ENCODE measurements at places on chromosomes 5 and 9.

- no peak for DNase-seq
Observed at GRCh38 chr5:110346893-110347358, 379.5 kb downstream of the TMEM232 start.

GRCh38 chr5:95221234-95221633 lies 63.7 kb downstream of the MCTP1 start:
- no peak for DNase-seq

GRCh38 chr5:6491196-6491918 lies 42.7 kb downstream of the UBE2QL1 start:
- DNase-seq: no peak

DNA sequence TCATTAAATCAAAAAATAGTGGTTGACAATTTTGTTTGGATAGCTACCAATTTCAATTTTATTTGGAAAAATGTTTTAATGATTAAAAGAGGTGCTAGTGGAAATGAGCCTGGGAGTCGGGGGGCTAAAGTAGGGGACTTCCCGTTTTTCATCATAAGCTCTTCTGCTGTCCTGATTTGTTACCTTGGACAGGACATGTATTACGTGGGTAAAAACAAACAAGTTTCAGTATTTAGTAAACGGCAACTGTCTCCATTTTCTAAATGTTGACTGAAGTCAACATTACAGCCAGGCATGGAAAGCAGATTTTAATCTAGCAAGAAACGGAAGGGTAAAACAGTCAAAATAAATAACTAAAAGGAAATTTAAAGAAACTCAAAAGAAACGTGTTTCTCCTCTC lies 212.3 kb upstream of the GRAMD2B start:
- no peak for DNase-seq

DNA sequence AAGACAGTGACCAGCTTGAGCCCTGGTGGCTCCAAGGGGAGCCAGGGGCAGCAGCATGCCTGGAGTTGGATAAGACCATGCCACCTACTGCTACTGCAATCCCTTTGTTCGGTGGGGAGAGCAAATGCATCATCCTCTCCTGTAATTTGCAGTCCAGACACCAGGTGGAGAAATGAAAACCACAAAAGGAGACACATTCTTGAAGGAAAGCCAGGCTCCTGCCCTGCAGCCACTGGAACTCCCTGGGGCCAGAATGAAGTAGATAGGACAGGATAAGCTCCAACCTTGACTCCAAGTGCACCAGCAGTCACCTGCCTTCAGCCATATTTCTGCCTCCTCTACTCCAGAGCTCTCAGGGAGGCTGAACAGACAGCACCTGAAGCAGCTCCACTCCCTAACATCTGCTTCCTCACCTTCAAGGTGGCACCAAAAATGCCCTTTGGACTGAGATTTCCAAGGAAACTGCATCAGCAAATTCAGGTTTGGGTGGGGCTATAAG lies 65.1 kb upstream of the IQGAP2 start:
- no peak for DNase-seq

- no peak for DNase-seq
Observed at GRCh38 chr5:31992377-31992776, 181.7 kb downstream of the GOLPH3 start.

GRCh38 chr5:145510769-145511168 lies 324.4 kb downstream of the PRELID2 start:
- no peak for DNase-seq

DNA sequence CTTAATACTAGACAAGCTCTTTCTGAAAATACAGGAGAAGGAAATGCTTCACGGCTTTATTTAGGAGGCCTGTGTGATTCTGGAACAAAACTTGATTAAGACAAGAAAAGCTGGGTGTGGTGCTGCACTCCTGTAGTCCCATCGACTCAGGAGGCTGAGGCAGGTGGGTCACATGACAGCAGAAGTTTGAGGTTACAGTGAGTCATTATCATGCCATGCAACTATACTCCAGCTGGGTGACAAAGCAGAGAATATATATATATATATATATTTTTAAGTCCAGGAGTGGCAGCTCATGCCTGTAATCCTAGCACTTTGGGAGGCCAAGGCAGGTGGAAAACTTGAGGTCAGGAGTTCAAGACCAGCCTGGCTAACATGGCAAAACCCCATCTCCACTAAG lies 33.1 kb upstream of the SPIN1 start:
- DNase-seq: no peak

DNA sequence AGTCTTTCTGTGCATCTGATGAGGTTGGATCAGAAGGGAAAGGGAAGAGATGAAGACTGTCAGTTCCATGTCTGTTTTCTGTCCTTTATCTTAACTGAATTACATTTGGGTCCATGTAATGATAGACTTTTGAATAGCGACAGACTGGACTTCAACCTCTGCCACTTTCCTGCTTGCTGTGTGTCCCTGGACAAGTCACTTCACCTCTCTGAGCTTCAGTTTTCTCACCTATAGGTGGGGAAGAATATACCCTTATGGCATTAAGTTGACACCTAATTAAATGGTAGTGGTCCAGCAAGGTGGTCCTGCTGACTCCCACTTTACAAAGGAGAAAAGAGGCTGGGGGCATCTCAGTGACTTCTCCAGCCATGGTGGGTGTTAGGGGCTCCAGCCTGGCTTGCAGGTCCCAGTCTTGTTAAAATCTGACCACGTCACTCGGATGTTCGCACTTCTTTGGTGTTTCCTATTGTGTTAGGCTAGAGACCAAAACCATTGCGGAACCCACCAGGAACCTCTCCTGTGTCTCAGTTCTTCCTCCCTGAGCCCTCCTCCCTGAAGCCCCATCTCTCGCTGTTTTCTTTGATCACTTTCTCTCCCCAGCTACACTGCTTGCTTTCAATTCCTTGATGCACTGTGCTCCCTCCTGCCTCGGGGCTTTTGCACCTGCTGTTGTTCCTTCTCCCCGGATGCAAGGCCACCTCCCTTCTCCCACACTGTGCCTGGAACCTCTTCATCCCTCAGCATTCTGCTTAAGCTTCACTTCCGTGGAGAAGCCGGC lies 256.5 kb downstream of the NSG2 start:
- DNase-seq: no peak

- no peak for DNase-seq
Observed at GRCh38 chr5:57658018-57658417, 175.4 kb upstream of the ACTBL2 start.

GRCh38 chr5:124034963-124035362 lies 523.0 kb downstream of the CSNK1G3 start:
- DNase-seq: no peak

- peak; percentile 5 for DNase-seq
Observed at GRCh38 chr5:149371296-149371962, 7.7 kb downstream of the IL17B start.

DNA sequence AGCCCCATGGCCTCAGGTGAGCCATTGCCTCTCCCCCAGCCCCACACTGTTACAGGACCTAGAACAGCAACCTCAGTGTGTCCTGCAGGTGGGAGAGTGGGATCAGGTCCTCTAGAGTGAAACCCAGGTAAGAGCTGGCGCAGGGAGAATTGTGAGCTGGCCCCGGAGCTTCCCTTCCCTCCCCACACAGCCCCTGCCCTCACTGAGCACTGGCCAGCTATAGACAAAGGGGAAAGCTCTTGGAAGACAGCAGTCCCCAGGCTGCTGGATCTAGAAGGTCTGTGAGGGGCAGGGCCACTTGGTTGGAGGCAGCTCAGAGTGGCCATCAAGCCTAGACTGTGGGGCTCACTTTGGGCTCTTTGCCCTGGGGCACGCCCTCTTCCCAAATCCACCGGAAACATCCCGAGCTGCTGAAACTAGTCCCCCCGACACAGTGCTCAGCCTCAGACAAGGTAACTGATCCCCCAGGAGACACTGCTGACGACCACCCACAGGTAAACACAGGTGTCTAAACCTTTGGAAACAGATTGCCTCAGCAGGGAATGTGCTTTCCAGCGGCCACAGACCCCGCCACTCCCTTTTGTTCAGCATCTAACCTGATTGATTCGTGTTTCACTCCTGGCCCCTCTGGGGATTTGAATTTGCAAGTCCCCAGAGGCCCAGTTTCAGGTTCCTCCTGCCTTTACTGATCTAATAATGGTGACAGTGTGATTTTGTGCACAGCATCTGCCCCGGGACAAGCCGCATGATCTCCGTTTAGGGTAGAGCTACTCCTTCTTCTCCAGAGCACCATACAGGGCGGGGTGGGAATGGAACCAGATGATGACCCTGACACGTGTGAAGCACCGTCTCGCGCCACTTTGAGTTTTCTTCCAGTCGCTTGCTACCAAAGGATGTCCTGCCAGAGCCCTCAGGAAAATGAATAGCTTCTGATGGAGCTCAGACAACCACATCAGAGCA lies 42.2 kb upstream of the ADAMTS2 start:
- no peak for DNase-seq

- DNase-seq: no peak
Observed at GRCh38 chr5:78076351-78076750, 218.1 kb downstream of the AP3B1 start.

- no peak for DNase-seq
Observed at GRCh38 chr9:26331223-26331622, 561.4 kb downstream of the CAAP1 start.

- DNase-seq: no peak
Observed at GRCh38 chr9:86721843-86722705, 225.2 kb downstream of the GAS1 start.

DNA sequence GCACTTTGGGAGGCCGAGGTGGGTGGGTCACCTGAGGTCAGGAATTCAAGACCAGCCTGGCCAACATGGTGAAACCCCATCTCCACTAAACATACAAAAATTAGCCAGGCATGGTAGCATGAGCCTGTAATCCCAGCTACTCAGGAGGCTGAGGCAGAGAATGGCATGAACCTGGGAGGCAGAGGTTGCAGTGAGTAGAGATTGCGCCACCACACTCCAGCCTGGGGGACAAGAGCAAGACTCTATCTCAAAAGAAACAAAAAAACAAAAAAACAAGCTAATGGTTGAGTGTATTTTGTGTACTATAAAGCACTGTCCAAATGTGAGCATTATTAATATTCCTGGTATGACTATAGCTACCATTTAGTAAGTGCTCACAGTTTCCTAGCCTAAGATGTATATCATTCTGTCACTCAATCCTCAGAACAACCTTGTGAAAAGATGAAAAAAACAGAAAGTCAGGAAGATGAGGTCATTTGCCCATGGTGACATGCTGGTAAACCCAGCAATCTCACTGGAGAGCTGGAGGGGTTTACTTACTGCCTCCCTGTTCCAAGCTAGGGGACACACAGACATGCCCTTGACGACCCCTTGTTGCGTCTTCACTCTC lies 27.7 kb downstream of the ARHGEF37 start:
- DNase-seq: no peak

DNA sequence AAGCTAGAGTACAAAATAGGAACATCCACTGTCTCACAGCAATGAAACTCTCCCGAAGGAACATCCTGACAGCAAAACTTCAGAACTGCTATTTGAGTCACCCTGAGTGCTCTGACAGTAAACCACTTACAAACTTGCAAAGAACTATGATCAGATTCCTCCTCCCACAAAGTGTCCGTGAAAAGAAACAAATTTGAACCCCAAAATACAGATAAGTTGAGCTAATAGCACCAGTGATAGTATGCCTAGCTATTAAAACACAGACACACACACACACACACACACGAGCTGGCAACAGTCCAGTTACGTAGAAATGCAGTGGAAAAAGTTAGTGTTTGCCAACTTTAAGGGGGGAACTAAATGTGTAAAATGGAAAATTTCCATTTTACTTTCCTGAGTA lies 3.1 kb upstream of the GLIS3 start:
- DNase-seq: no peak

DNA sequence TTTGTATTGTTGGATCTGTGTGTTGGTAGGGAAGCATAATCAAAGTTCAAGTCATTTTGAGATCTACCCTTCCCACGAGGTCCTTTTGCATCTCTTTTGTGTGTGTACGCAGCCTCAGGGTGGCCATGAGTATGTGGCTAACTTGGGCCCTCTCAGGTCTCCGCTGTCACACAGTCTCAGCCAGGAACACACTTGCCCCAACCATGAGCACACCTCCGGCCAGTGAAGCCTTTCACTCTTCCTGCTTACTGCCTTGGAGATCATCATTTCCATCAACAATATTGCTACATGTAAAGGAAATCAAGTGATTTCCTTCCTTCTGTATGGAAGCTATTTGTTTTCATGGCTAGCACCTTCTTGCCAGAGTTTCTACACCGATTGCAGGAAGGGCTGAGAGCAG lies 13.9 kb downstream of the ZNF346 start:
- DNase-seq: no peak

DNA sequence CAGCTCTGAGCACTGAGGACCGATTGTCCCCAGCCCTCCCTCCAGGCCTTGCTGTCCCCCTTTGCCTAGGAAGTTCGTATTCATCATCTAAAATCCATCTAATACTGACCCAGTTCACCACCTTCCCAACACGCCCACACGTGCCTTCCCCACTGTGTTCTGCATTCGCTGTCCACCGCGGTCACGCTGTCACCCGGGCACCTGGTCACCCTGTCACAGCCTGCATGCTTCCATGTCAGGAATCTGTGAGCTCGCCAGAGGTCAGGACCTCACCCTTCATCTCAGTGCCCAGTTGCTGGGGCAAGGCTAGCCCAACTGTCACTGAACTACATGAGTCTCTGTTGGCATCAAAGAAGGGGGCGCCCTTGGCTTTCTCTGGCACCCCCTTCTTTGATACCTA lies 82.9 kb upstream of the RUFY1 start:
- no peak for DNase-seq

DNA sequence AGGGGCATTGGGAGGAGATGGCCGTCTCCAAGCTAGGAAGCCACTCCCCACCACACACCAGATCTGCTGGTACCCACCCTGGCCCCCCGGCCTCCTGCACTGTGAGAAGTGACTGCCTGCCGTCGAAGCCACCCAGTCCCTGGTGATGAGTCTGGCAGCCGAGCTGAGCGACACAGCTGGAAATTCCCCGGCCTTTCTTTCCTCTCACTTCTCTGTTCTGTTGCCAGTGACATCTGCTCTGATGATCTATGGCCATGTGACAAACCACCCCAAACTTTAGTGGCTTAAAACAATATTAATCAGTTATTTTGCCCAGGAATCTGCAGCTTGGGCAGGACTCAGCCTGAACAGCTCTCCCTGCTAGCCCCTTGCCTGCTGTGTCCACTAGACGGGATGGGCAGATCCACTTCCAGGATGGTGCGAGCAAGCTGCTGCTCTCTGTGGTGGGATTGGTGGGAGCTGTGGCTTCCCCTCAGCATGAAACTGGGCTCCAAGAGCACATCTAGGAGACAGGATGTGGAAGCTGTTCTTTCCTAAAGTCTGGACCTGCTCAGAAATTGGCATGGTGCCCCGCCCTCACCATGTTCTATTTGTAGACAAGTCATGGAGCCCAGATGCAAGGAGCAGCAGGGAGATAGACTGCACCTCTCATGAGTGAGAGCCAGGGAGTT lies 211.2 kb downstream of the GADD45G start:
- no peak for DNase-seq

- DNase-seq: no peak
Observed at GRCh38 chr5:78025540-78025939, 249.4 kb upstream of the TBCA start.

GRCh38 chr9:128540634-128541360 lies 11.6 kb upstream of the SPTAN1 start:
- DNase-seq: no peak

GRCh38 chr9:133582501-133583045 lies 26.6 kb downstream of the FAM163B start:
- DNase-seq: no peak

DNA sequence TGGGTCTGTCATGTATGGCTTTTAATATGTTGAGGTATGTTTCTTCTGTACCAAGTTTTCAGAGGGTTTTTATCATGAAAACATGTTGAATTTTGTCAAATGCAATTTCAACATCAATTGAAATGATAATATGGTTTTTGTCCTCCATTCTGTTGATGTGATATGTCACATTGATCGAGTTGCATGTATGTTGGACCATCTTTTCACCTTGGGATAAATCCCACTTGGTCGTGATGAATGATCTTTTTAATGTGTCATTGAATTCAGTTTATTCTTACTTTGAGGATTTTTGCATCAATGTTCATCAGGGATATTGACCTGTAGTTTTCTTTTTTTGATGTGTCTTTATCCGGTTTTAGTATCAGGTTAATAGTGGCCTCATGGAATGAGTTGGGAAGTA lies 288.5 kb downstream of the PJA2 start:
- DNase-seq: no peak
